ENCODE measurements at places on chromosomes 6 and 20.

- DNase-seq: peak; percentile 26
These were observed 40.5 kb upstream of the OSTM1 start for GRCh38 chr6:108114841-108115597.

DNA sequence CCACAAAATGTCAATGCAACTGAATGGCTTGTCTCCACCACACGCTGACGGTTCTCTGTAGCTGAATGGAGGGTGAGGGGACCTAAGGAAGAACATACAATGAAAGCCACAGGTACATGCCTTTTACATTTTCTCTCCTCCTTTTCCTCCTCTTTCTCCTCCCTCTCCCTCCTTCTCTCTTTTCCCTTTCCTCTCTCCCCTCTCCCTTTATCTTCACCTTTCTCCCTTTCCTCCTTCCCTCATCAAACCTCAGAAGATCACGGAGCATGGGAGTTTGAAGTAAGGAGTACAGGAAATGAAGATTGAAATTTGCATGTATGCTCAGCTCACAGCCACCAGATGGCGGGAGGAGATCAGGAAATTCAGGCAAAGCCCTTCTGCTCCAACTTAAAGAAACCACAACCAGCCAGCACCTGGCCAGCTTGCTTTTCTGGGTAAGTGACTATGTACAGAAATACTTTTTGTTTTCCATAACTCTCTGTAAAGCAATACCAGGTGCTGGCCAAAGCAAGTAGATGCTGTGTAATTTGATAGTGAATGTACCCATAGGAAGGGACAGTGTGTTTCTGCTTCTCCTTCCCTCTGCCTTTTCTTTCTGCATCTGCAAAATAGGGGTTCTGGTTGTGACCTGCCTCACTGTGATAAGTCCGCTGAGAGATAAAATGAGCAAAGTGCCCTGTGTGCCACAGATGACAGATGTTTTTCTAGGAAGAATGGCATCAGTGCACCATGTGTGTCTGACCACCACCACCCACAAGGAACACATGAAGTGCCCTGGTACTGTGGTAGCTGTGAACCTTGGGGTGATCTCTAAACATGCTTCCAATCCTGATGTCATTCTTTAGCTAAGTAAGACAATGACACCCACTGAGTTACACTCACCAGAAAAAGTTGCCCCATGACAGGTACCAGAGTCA is 18.6 kb upstream of the FOXO3 start:
- peak; percentile 40 for DNase-seq

GRCh38 chr6:124870611-124871459 is 91.4 kb upstream of the RNF217 start:
- DNase-seq: no peak

GRCh38 chr20:58847463-58847862 is 3.2 kb downstream of the GNAS-AS1 start:
- DNase-seq: no peak

GRCh38 chr20:44412402-44413144 is 57.1 kb downstream of the HNF4A start:
- DNase-seq: no peak

DNA sequence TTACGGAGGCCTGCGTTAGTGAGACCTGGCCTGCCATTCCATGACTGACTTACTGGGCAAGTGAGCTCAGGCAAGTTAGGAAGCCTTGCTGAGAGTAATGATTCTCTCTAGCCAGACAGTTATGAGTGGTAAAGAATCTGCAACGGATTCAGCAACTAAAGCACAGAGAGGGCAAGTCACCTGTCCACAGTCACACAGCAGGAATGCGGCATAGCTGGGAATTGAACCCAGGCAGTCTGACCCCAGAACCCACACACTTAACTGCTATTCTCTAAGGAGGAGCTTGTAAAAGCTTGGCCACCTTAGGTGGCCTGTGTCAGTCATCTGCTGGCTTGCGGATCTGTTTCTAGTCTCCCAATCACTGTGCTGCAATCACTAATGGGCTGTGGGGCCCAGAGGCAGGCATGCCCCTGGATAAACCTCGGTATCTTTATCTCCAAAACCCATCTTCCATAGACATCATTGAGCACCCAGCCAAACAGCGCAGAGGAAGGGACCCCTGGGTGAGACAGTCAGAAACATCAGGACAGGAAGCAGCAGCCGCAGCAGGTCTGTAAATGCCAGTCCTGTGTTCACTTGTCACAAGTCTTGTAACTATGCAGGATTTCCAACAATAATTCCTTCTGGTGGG is 215.9 kb upstream of the KCNG1 start:
- DNase-seq: no peak

GRCh38 chr6:33711140-33712129 is at the start of gene UQCC2:
UQCC2 (minus strand) TSS chr6:33711700; CDS start chr6:33711686, 14 bp downstream.
- peak; percentile 88 for DNase-seq

- DNase-seq: no peak
These were observed 11.0 kb upstream of the KIF13A start for GRCh38 chr6:17998442-17998841.

DNA sequence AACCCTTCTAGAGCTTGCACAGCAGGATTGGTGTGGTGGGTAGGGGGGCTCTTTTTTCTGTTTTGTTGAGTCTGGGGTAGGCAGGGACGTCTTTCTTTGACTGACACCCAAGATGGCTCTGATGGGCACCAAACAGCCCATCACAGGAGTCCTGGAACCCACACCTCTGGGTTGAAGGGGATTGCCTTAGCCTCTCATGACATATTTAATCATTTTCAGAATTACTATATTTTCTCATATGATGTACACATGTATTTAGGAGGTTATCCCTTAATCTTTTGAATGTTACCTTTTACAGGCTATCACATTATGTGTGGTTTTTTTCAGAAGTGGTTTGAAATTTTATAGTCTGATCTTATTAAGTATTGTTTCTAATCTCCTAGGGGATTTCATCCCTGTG is 64.6 kb downstream of the RPP40 start:
- no peak for DNase-seq

- no peak for DNase-seq
These were observed 120.4 kb upstream of the RIPOR2 start for GRCh38 chr6:25056130-25056529.

GRCh38 chr20:37484331-37484730 is 36.7 kb upstream of the NNAT start:
- DNase-seq: no peak

- no peak for DNase-seq
These were observed 9.9 kb downstream of the LPIN3 start for GRCh38 chr20:41350408-41350962.

- DNase-seq: peak; percentile 56
These were observed 20.1 kb downstream of the MRPS18A start for GRCh38 chr6:43667245-43668150.

DNA sequence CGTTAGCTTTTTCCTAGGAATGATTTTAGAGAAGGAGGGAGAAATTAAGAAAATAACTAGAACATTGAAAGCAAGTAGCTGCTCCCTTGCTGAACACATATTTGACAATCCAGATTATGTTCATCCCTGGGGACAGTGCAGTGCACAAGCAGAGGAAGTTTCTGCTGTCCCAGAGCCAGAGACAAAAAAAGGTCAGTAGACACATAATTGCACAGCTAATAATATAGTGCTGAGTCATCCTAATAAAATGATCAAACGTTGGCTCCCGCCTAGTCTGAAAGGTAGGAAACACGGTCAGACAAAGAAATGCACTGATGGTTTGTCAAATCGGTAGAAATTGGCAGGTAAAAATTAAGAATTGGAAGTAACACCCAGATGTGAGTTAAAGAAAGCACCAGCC is 21.7 kb upstream of the SSTR4 start:
- no peak for DNase-seq

GRCh38 chr6:3414327-3415081 is 42.3 kb downstream of the SLC22A23 start:
- no peak for DNase-seq

GRCh38 chr6:168590406-168590805 is 149.4 kb downstream of the SMOC2 start:
- no peak for DNase-seq

DNA sequence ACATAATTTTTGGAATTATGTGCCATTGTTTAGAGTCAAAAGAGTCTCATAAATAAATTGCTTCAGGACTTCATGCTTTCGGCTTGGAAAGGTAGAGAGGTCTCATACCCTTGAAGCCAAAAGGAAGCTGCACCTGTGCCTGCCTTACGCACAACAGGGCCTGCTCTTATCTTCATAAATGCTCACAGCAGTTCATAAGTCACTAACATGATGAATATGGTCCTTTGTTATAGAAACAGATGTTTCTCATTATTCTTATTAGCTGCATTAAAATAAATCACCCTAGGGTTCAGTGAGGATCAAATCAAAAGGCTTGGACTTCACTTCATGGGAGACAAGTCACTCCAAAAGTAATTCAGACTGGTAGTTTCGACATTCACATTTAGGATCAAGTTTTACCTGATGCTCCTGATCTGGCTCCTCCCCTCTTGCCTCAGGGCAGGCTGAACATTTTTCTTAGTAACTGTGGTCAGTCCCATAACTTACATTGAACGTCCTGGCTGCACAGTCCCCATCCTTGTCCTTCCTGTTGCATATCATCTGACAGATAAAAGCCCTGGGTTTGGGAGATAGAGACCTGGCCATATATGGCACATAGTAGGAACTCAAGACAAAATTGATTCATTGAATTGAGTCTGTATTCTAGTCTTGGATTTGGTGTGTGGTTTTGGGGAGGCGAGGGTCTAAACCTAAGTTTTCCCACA is 20.7 kb upstream of the SH3BGRL2 start:
- no peak for DNase-seq

DNA sequence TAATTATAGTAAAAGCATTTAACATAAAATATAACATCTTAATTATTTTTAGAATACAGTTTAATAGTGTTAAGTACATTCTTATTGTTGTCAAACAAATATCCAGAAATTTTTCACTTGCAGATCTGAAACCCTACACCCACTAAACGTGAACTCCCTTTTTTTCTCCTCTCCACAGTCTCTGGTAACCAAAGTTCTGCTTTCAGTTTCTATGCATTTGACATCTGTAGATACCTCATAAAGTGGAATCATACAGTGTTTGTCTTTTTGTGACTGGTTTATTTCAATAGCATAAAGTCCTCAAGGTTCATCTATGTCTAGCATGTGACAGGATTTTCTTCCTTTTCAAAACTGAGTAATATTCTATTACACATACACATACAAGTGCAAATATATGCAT is 286.3 kb downstream of the BTBD3 start:
- no peak for DNase-seq

DNA sequence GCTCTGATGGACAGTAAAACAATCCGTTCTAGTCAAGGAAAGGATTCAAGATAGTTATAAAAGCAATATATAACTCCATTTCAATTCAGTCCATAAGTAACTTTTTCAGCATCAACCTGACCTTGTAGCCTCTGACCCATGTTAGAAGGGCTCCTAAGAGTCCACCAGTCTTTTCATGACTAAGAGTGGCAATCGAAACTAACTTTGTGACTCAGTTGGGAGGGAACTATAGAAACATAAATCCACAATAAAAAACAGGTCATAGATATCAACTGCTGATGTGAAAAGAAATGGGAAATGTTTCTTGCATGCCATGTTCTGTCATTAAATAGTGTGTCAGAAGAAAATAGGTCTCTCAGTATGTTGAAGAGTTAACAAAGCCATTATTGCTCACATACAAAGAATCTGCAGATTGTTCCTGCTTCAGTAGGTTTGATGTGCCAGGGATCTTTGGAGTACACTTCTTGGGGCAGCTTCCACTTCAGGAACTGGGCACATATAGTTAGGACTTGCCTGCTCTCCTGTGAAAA is 16.2 kb upstream of the RBL1 start:
- DNase-seq: no peak

- no peak for DNase-seq
These were observed 50.2 kb downstream of the ERMARD start for GRCh38 chr6:169801396-169802160.

DNA sequence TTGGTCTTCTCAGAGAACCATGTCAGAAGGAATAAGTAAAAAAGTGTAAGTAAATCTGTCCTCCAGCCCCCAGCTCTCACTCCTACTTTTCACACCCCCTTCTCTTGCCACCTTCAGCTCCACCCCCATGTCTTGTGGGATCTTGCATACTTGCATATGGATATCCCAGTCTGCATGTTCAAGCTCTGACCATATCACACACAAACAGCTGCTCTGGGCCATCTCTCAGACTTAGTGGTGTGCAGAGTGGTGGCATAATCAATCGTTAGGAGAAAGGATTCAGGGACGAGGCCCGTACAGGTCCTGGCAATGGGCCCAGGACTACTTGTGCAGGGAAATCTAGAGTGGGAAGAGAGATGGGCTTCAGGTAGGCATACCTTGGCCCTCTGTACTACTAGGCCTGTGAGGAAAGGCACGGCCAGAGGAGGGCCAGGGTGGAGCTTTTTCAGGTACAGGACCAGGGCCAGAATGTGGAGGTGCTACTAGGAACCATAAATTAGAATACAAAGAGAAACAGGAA is 112.0 kb upstream of the SGK1 start:
- DNase-seq: no peak

DNA sequence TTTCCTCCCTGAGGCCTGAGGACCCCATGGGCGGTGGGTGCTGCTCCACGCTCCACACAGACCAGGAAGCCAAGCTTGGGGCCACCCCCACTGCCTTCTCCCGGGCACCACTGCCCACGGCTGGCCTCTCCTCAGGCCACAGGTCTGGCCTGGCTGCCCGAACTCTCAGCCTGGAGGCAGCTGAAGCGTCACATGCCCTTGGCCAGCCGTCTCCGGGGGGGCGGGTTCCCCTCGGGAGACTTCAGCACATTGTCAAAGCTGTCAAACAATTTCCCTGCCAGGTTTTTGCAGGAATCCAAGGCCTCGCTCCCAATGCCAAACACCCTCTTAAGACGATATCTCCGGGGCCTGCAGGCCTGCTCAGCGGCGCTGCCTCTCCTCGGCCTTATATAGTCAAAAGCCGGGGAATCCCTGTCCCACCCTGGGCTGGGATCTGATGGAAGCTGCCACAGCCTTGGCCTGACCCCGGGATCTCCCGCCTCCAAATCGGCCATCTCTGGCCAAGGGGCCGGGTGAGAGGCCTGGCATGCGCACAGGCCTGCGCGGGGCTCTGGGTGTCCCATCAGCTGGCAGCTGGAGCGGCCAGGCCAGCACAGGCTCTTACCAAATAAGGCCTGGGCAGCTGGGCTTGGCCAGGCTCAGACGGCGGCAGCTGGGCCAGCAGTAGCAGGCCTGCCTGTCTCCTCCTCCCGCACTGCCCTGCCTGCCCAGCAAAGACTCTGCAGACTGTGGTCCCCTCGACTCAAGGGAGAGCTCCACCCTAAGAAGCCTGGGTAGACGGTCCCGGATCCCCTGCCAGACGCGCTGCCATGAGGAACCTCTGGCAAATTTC is 49.7 kb downstream of the RBM38 start:
- no peak for DNase-seq

DNA sequence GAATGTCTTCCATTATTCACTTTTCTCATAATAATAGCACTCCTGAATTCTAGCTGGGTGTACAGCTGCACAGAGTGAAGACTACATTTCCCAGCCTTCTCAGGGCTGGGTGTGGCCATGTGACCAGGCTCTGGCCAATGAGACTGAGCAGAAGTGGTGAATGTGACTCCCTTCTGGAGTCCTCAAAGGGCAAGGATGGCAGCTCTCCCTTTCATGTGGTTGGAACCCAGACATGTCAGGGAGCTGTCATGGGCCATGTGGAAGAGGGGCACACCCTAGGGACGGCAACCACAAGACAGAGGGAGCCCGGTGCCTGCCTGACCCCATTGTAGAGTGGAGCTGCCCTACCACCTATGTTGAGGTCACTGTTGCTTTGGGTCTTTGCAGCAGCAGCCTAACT is 312.8 kb upstream of the SULF2 start:
- no peak for DNase-seq

Measured in brain pericyte (primary cell).